ENCODE measurements at places on chromosomes 7 and 10. TPM values are rescaled to one million over a fixed set of nuclear protein-coding genes. Genes with fewer than 3 reads are reported as not detected.

Gene SMKR1
- not detected for total RNA-seq

Gene MYL10
- total RNA-seq = not detected

Gene C10orf53
- total RNA-seq = not detected

Gene GIMAP4
- 75.3 TPM for total RNA-seq

Gene HOXA7
- total RNA-seq = 4.7 TPM

Gene UBTD1
- total RNA-seq = 15.1 TPM

Gene CASD1
- 25.2 TPM for total RNA-seq

- DNase-seq = no peak
Measured at GRCh38 chr10:30436671-30437030, 2.7 kb downstream of the MAP3K8 start.

GRCh38 chr10:95475827-95476468 lies 85.2 kb downstream of the SORBS1 start:
- DNase-seq = no peak

- no peak for DNase-seq
Measured at GRCh38 chr7:75856536-75856935, 22.3 kb upstream of the RHBDD2 start.

- DNase-seq = no peak
Measured at GRCh38 chr7:40490603-40490924, 355.8 kb downstream of the SUGCT start.

DNA sequence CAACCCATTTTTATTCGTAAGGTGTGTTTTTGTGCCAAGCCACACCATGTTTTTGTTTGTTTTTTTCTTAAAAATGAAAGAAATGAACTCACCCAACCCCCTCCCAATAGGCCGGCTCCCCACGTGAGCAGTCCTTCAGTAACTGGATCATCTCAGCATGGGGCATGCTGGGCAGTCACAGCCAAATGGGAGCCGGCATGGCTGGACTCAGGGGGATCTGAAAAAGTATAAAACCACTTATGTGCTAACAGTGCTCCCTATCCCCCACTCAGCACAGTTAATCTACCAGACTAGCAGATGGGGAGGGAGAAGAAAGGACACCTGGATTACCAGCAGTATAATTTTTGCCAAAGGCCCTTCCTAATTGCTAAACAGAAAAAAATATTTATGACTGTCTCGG lies 39.3 kb downstream of the BAZ1B start:
- no peak for DNase-seq

DNA sequence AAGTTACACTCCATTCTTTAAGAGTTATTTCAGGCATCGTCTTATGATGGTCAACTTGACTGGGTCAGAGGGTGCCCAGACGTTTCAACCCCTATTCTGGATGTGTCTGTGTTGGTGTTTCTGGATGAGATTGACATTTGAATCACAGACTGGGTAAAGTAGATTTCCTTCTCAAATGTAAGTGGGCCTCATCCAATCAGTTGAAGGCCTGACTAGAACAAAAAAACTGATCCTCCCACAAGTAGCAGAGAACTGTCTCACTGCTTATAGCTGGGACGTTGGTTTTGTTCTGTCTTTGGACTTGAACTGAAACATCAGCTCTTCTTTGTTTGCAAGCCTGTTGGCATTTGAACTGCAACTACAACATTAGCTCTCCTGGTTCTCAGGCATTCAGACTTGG lies 76.3 kb upstream of the LYZL1 start:
- DNase-seq = no peak

DNA sequence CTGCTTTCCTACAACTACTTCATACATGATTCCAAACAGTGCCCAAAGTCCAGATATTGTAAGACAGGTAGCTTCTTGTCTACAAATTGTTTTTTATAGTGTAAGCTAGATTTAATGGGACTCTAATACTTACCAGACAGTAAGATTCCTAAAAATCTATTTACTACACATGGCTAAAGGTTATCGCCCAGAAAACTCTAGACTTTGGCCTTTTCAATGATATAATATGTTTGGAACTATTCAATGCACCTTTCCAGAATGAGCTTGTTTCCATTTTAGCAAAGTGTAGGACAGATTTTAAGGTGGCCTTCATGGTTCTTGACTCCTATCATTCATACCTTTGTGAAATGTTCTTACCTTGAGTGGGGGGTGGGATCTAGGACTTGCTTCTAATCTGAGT lies 951.0 kb downstream of the SORCS1 start:
- DNase-seq = no peak
